ENCODE measurements at places on chromosomes 5 and 9.

- no peak for DNase-seq
These were observed 232.0 kb downstream of the CHSY3 start for GRCh38 chr5:130136300-130136699.

GRCh38 chr5:150489360-150490295, 18.3 kb upstream of the NDST1 start:
- no peak for DNase-seq

DNA sequence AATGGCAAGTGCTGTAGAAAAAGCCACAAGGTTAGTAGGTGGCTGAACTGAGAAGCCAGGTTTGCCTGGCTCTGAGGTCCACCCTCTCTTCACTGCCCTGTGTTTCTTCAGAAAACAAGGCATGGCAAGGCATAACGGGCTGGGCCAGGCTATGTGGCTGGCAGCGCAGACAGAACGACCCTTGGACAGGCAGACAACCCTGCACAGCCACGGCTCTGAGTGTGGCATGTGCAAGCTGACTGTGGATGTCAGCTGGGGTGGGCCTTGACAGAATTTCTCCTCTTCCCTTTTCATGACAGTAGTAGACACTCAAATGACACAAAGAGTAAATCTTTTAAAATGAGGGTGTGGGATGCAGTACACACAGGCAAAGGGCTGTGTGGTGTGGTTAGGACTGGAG, 81.7 kb downstream of the MACROH2A1 start:
- no peak for DNase-seq

DNA sequence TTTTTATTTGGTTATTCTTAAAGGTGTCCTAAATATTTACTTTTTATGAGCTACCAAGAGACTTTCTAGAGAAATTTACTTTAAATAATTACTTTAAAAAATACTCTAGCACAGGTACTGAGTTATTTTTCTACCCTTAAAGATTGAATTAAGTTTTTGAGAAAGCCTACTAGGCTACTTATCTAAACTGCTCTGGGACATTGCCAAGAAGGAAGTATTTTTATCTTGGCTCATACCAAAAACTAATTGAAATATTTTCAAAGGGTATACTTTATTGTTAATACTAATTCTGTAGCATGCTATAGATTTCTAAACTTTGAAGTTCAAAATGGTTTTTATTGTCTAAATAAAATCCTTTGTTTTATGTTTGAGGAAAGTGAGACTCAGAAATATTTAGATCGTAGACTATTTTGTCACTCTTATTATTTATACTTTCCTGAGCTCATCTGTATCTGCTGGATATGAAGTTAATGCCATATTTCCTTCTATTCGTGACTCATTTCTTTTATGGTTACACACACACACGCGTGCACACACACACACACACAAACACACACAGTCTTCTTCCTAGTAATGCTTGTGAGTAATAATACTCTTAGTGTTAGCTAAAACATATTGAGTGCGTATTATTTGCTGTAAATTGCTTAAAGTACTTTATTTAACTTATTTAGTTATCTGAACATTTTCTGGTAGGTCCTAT, 89.5 kb downstream of the MAN2A1 start:
- DNase-seq, result no peak

GRCh38 chr5:127079994-127080491, 6.7 kb upstream of the C5orf63 start:
- DNase-seq, result no peak

- DNase-seq, result no peak
These were observed 194.0 kb downstream of the EFNA5 start for GRCh38 chr5:107476783-107477182.

DNA sequence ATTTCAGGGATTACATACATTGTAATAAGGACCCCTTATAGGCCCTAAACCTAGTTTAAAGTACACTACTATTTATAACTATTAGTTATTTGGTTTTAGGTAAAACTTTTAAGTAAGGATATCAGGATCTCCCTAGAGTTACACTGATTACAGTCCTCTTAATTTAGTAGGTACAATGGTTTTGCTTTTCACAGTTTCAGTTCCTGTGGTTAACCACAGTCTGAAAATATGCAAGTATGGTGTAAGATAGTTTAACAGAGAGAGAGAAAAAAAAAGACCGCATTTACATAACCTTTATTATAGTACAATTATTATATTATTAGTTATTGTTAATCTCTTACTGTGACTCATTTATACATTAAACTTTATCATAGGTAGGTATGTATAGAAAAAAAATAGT, 725.3 kb upstream of the PTPRD start:
- DNase-seq, result no peak

DNA sequence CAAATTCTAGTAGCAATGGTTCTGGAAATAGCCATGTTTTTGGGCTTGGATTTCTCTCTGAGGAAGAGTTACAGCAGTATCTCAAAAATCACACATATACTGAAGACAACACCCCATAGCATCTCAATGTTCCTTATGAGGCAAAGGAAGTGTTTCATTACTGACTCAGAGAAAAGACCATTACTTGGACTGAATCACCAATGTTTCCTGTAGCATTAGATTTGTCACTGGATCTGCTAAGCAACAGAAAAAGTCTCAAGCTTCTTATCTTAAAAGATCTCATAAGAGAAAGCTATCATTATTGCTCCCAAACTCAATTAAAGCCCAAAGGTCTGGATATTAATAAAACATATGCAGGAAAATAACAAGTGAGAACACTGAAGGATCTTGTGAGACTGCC, 272.4 kb downstream of the ADAMTS6 start:
- no peak for DNase-seq

GRCh38 chr5:112965733-112966306, 10.8 kb upstream of the DCP2 start:
- no peak for DNase-seq

DNA sequence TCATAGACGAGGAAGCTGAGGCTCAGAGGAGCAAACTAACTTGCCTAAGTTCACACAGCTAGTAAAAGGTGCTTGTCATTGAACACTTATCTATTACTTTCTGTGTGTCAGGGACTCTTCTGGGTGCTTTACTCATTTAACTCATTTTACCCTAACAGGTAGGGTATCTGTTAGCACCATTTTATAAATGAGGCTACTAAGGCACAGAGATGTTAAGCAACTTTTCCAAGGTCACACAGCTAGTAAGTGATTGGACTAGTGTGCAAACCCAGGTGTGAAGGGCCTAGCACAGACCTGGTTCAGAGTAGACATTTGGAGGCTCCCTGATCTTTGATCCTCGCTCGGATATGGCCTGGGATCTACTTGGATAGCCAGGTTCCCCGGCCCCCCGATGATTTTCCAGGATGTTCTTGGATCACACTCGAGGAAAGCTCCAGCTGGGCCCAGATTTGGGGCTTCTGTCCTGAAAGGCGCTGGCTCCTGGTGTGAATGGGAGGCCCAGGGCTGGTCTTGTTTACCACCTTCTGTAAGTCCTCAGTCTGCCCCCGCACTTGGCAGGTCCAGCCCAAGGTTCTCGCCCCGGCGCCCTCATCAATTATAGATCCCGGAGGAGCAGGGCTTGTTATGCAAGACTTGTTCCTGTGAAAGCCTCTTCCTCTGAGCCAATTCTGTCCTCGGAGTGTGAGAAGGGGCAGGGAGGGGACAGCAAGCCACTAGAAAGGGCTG, 37.5 kb downstream of the GSN start:
- peak; percentile 83 for DNase-seq

DNA sequence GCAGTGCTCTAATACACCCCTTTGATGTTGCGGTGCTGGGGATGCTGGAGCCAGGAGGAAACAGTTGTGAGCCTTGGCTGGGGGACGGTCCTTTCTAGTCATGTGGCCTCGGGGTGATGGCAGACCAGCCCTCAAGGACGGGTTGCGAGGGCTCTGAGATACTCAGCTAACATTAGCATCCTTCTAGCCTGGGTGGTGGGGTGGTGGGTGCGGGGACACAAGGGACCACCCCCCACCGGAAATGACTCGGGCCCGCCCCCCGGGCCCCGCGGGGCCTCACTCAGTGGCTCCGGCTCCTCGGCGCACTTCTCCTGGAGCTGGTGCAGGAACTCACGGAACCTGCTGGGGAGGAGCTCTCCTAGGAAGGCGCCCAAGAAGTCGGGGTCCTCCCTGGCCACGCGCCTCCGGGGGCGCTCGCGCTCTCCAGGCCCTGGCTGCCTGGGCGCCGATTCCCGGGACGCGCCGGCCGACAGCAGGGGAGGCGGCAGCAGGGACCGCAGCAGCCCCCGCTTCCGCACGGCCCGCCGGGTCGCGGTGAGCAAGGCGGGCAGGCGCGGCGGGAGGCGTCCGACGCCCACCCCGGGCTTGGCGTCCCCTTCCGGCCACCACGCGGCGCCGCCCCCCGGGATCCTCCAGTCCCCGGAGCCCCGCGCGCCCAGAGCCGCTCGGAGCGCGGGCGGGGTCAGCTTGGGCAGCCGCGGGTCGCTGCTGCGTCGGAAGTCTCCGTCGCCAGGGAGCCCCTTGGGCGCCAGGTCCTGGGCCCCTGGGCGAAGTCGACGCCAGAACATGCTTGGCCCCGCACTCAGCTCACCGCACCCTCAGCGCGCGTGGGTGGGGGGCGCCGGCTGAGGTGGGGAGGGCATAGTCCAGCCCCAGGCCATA, 873 bp downstream of the C9orf50 start:
- no peak for DNase-seq

GRCh38 chr5:33379757-33380156, 61.0 kb upstream of the TARS1 start:
- DNase-seq, result no peak

DNA sequence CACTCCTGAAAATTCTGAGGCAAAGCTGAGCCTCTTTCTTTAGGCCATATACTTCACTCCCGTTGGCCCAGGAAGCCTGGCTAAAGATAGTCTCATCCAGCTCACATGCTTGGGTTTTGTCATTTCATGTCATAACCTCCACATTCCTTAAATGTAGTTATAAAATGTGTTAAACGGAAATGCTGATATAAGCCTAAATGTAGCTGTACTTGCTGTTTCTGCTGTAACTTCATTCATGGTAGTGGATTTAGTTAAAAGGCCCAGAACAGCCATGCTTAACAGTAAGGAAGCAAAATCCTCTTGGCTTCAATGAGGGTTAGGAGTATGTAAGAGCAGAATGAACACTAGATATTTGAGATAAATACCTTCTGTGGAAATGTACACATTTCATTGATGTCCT, 135.8 kb upstream of the TMEM161B start:
- DNase-seq, result no peak

DNA sequence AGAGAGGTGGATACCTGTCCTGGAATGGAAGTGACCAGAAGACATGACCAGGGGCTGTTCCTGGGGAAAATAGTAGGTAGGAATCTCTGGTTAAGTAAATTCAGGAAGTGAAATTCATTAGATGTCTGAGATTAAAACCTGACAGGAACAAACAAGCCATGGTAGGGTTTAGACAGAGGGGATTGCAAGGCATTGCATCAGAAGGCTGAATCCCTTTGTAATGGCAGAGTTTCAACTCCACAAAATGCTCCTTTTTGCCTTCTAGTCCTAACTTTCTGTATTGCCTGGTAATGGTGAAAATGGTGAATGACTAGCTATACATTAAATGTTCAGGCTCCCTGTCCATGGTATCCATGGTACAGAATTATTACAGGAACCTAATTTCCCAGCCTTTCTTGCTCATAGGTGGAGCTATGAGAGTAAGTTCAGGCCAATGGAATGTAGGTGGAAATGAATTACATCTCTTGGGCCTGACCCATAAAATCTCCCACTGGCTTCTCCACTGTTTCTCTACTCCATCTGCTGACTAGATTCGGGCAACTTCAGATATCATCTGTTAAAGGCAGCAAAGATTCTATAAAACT, 113.4 kb upstream of the CNTLN start:
- no peak for DNase-seq

DNA sequence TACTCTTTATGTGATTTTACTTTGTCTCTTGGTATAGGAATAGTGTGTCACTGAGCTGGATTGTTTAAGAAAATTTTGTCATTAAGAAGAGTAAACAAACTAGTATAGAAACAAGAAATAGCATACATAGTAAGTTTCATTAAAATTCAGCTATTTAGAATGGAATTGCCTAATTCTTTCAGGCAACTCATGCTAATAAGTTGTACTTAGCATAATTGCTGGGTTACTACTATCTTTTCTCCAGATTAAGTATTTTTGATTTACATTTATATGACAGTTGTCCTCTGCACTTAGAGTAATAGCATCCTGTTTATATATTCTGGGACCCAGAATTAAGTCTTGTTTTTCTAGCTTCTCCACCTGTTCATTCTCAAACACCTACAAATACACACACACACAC, 85.9 kb downstream of the PAM start:
- DNase-seq, result no peak

DNA sequence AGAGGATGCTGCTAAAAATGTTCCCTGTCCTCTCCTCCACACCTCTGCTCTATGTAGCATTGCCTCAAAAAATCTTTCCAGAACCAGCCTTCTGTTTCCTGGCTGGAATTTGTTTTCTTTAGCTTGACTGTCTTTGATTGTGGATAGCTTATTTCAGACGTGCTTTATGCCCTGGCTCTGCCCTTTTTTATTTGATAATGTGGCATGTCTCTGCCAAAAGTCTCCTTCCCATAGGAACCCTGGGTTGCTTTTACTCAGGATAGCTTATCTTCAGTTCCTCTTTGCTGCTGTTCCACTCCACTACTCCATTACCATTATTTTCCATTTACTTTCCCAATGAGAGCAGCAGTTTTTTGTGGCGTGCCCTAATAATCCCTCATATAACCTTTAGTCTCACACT, 885 bp upstream of the TMEM252 start:
- DNase-seq, result no peak

GRCh38 chr5:151931260-151931659, 6.6 kb upstream of the GLRA1 start:
- no peak for DNase-seq

GRCh38 chr9:110129425-110129824, 78.5 kb downstream of the C9orf152 start:
- no peak for DNase-seq

DNA sequence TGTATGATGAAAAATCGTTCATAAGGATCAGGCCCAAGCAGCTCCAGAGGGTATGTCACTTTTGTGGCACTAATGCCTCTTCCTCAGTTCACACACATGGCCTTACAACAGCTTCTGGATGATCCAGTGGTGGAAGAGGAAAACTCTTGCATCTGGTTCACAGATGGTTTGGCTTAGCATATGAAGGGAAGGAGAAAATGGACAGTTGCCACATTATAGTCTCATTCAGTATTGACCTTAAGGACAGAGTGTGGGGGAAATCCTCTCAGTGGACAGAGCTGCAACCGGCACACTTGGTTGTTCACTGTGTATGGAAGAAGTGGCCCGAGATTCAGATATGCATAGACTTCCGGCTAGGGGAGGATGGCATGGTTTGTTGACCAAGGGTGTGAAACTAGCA, 22.8 kb downstream of the C9orf57 start:
- DNase-seq, result no peak

GRCh38 chr9:87102126-87102525, 154.8 kb upstream of the GAS1 start:
- DNase-seq, result no peak

- DNase-seq, result no peak
These were observed 244.6 kb upstream of the EFNA5 start for GRCh38 chr5:107915176-107915812.

DNA sequence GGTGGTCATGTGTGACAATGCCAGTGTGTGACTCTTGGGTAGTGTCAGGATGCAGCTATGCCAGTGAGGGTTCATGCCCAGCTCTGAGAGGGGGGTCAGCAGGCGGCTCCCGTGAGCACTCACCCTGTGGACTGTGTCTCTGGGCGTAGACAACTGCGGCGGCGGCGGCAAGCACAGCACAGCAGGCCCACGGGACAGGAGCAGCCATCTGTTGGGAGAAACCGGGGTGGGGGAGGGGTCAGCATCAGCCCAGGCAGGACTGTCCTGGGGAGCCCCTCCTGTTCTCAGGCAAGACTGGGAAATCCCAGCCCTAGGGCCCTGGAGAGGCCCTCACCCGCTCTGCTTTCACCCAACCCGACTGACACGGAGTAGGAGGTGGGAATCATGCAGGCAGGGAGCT, 20.8 kb downstream of the CNTFR start:
- no peak for DNase-seq

- peak; percentile 21 for DNase-seq
These were observed 152.6 kb upstream of the MSX2 start for GRCh38 chr5:174571662-174572397.

Data from tibial nerve (tissue), 4 donors.